Activated T-helper 1 cell treated with anti-CD3 and anti-CD28 coated beads, Interleukin-2, amount 50 U/mL, for 16 hours (primary cell): ENCODE measurements at places on chromosomes 6 and 20.

GRCh38 chr6:37142050-37142614 is 27.8 kb upstream of the PIM1 start:
- no peak for DNase-seq

- no peak for DNase-seq
These were observed 10.7 kb downstream of the SLC9A8 start for GRCh38 chr20:49823152-49823847.

DNA sequence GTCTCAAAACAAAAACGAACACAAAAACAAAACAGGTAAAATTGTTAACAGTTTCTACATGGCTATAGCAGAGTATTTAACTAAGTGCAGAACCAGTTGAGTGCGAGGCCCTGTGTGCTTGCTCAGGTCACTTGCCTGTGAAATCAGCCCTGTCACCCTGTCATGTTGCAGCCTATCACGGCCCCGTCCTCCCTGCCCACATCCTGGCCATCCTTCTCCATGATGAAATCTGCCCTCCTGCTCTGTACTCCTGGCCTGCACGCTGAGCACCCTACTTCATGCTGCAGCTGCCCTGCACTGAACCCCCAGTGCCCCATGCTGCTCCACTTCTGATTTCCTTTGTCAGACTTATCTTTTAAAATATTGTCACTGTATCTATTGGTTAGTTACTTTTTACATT is 62.4 kb downstream of the DTD1 start:
- no peak for DNase-seq

DNA sequence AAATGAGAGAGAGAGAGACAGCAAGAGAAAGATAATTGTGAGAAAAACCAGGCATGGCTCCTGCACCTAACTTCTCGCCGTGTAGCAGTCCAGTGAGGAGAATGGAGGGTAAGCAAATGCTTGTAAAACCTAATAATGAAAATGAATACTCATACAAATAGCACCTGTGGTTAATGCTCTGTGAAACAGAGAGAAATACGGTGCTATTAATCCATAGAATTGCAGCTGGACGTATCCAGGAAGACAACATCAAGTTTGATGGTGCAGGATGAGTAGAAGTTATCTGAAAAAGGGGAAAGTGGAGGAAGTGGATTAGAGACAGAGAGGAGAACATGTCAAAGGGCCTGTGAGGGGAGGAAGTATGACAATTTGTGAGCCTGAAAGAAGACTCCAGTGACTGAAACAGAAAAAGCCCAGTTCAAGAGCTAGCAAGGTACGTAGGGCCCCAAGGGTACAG is 89.4 kb upstream of the PAK5 start:
- DNase-seq: no peak

GRCh38 chr6:53436526-53437303 is 88.0 kb upstream of the ELOVL5 start:
- no peak for DNase-seq

GRCh38 chr6:48068278-48069251 is 42.4 kb downstream of the PTCHD4 start:
- no peak for DNase-seq

DNA sequence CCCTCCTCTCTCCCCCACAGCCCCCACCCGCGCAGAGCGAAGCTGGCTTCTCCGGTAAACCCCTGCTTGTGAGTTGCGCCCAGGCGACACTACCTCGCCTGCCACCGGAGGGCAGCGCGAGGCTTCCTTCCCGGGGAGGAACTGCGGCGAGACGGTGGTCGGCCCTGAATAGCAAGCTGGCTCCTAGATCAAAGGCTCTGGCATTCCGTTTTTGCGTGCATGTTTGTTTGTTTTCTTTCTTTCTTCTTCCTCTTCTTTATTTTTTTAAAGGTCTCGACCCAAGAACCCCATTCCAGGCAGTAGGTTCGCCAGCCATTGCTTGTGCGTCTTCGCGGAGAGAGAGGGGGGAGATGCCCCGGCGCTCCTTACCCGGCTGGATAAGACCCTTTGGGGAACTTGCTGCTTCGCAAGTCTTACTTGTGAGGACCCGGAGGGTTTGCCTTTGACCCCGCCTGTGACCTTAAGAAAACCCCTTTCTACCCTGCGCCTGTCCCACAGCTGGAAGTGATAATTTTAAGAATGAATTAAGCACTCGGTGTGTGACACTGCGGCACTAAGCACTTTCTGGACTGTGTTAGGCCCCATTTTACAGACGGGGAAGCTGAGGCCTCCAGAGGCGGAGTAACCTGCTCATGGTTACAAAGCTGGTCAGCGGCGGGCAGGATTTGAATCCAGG is 92.7 kb upstream of the SIRPA start:
- DNase-seq: no peak

GRCh38 chr6:18263418-18264218 is 712 bp downstream of the DEK start:
- DNase-seq: no peak

GRCh38 chr6:148217921-148218320 is 124.7 kb upstream of the SASH1 start:
- no peak for DNase-seq

DNA sequence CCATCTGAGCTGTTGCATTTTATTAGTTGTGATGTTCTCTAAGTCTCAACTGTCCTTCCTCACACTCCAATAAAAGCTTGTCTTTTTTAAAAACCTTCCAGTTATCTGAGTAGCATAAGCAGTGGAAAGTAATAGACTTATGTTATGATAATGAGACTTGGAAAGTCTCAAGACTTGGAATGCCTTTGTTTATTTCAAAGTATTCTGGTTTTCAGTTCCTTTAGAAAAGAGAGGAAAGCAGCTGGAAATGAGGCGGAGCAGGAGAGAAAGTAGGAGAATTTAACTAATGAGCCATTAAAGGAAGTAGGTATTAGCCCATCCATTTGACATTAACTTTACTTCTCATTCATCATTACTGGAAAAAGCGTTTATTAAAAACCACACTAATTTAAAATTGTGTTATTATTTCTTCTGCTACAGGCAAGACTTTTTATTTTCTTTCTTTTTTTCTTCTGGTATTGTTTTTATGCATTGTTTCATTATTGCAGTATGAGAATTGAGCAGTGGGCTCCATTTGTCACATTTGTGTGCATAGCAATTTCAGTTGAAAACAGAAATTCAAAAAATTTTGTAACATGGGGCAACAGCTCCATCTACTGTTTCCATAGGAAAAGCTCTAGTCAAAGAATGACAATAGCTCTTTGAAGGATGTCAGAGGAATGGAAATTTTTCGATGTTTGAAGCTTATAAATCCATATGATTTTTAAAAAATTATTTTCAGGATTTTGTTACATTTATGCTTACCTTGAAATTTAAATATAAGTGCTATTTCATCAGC is 194.8 kb downstream of the COL9A1 start:
- DNase-seq: no peak

DNA sequence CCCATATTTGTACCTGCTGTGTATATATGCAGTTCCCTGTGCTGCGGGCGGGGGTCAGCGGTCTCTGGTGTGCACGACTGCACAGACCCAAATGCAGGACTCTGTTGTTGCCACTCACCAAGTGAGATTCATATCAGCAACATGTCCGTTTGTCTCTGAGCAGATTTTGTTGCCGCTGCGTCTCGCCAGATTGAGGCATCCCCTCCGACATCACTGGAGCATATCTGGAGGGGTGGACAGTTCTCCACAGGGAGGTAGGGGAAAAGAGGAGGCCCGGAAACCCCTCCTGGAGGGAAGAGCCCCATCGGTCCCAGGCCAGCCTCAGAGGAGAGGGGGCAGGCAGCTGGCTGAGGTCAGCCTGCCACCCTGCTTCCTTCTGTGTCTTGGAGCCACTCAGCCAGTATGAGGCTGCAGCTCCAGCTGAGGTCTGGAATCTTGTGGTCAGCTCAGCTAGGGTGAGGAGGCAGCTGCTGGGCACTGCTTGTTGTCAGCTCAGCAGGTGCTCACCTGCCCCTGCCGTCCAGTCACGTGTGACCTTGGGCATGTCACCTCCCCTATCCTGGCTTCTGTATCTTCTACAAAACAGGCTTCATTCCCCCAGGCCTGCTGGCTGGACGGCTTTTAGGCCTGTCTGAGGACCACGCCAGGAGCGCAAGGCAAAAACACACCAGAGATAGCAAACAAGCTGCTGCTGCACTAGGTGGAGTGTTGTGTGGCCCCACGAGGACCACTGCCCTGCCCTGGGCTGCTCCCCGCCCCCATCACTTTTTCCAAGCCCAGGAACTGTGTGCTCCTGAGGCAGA is 47.1 kb downstream of the HNF4A start:
- no peak for DNase-seq

DNA sequence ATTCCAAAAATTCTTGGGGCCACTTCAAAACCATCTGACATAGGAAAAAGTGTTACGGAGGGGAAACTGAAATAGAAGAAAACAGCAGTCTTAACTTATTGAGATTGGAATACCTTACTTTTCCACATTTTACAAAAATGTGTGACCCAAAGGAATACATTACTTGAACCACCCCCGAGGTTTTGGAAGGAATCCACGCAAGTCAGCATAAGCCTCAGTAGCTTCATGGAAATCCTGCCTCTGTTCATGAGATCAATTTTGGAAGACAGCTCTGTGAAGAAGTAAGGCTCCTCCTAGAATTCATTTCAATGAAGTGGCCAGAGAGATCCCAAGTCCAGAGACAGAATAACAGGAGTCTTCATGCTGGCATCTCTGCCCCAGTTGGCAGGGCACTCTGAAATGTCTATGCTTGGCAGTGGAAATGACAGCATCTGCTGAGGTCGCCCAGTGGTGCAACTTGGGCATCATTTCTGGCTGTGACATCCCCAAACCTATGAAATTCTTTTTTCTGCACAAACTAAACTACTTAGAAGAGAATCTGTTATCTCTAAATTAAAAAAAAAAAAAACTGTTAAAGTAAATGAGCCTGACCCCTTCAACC is 132.5 kb downstream of the EPM2A start:
- no peak for DNase-seq

GRCh38 chr20:36017048-36017951 is 48.9 kb downstream of the CNBD2 start:
- no peak for DNase-seq

- DNase-seq: no peak
These were observed 13.0 kb downstream of the SESN1 start for GRCh38 chr6:109081516-109082187.

- DNase-seq: no peak
These were observed 146.3 kb upstream of the EXOC2 start for GRCh38 chr6:839201-839600.

- no peak for DNase-seq
These were observed 45.4 kb downstream of the TPBG start for GRCh38 chr6:82408952-82409431.

GRCh38 chr6:84026721-84027164 is 6.8 kb upstream of the MRAP2 start:
- DNase-seq: no peak

GRCh38 chr6:119446115-119446554 is 96.6 kb upstream of the MAN1A1 start:
- no peak for DNase-seq

GRCh38 chr6:132663661-132664060 is 4.7 kb upstream of the TAAR1 start:
- DNase-seq: no peak

DNA sequence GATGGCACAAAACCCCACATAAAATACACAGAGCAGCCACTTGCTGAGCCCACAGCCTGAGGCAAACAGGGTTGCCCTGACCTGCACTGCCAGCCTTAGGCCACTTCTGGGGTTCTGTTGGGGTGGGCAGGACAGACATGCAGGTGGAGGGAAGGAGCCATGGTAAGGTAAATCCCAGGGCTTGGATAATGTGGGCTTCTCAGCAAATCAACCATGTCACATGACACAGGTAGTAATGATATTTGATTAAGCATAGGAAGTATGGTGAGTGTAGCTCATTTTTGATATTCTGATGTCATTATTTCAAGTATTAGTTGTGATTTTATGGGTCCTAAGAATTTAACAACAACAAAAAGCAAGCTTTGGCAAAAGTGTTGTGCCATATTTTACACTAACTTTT is 124.6 kb downstream of the FOXA2 start:
- DNase-seq: no peak

GRCh38 chr6:157151029-157151428 is 172.3 kb downstream of the TMEM242 start:
- DNase-seq: no peak

DNA sequence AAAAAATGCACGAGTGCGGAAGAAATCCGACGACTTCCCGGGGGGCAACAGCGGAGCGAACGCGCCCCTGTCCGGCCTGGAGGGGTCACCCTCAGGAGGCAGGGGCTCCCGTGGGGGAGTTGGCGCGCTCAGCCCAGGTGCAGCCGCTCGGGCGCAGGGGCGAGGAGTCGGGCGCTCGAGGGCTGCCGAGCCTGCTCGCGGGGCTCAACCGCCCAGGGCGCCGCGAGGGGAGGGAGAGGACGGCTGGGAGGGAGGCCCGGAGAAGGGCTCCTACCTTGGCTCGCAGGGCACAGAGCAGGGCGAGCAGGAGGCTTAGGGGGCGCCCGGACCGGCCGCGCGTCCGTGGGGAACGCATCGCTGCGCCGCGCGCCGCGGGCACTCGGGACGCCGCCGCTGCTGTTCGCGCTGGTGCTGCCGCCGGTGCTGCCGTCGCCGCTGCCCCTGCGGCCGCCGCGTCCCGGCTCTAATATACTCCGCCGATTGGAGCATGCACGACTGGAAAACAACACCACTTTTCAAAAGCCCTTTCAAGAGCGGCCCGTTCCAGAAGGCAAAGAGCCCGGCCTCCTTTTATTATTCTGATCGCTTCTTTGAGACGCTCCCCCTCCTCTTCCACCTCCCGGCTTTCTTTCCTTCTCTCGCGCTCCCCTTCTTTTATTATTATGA is 490 bp downstream of the JAG1 start:
- DNase-seq: no peak

- DNase-seq: no peak
These were observed 372.8 kb upstream of the JARID2 start for GRCh38 chr6:14873101-14873500.

GRCh38 chr20:40991181-40991889 is 37.3 kb upstream of the TOP1 start:
- DNase-seq: no peak

DNA sequence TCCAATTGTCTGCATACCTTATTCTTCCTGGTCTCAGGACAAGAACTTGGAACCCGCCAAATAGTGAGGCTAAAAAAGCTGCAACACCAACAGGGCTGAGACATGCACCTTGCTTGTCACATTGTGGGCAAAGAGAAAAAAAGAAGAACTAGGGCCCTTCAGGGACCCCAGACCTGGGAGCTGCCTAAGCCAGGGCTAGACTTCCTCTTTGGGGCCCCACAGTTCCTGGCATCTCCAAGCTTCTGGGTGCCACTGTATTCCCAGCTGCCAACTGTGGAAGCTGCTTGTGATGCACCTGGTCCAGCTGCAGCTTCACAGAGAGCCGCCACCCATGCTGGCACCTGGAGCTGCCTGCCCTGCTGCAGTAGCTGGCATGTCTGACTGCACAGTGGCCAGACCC is 370.6 kb downstream of the CD83 start:
- no peak for DNase-seq

DNA sequence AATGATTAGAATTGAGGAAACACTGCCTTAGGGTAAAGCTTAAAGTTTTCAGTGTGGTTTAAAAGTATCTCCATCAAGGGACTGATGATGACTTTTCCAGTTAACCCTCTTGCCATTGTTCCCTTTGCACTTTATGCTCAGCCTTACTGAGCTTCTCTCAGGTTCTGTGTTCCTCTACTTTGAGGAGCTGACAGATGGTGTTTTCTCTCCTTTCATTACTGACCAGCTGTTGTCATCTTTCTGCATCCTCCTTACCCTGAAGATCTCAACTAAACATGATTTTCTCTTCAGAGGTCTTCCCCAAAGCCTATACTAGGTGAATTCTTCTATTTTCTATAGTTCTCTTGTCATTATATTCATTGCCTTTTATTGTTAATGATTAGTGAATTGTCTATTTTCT is 475.6 kb upstream of the SYNCRIP start:
- no peak for DNase-seq
